ENCODE measurements at places on chromosomes 4 and X.
A peak's percentile ranks its signal among the peaks of the same experiment; 100 is the strongest.

- no peak for DNase-seq
Measured at GRCh38 chr4:26713563-26714151, 129.8 kb downstream of the TBC1D19 start.

DNA sequence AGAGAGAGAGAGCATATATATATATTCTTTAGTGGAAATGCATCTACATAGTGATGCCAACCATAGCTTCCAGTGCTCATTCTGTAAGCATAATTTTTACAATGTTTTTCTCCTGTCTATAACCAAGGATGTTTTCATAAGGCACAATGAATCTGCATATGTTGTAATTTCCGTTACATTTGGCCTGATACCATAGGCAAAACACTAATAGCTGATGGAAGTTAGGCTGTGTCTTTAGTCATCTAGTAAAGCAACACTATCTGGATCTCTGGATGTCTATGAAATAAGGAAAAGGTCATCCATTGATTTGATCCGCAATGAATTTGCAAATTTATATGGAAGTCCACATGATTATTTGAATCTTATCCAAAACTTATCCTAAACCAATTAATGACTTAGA, 8.1 kb downstream of the PCDH7 start:
- DNase-seq: no peak

- no peak for DNase-seq
Measured at GRCh38 chr4:174406383-174406782, 115.9 kb downstream of the HPGD start.

GRCh38 chr4:76723924-76724323, 174.0 kb downstream of the SOWAHB start:
- DNase-seq: no peak

DNA sequence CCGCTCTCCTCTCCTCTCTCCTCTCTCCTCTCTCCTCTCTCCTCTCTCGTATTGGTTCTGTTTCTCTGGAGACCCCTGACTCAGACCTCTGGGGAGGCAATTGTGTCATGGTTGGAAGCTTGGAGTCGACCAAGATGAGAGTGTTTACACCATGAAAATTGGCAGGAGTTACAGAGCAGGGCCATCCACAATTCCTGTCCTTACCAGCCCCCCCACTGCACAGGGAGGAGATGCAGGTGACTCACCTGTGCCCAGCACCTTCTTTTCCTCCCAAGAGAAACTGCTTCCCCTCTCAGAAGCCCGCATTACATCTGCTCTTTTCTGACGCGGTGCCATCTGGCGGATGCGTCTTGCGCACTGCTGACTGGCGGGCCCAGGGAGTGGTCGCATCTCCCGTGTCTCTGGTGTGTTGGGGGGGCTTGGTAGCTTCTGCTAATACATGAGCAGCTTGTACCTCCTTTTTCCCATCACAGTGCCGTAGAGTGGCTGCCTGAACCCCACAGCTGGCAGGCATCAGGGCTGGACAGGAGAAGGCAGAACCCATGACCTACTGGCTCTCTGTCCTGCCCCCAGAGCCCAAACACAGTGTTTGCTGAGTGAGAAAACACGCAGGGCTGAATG, 31.4 kb upstream of the GPR78 start:
- DNase-seq: no peak

DNA sequence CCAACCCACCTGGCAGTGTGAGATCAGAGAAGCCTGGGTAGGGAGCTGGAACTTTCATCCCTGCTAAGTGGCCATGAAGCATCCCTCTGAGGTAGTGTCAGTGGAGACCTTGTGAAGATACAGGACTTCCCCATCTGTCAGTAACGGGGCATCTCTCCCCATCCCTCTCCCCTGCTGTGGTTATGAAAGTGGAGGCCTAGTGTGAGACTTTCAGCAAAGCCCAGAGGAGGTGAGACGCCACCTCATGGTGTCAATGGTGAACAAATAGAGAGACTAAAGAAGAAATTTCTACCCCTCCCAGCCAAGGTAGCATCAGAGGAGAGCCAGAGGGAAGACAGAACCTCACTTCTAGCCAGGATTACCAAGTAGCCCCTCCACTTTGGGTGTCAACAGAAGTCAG, 150.2 kb downstream of the VEGFC start:
- DNase-seq: no peak

- DNase-seq: peak; percentile 42
Measured at GRCh38 chrX:71105628-71106027, 912 bp downstream of the CXorf65 start.

GRCh38 chrX:133868682-133869081, 116.7 kb downstream of the GPC3 start:
- DNase-seq: no peak

DNA sequence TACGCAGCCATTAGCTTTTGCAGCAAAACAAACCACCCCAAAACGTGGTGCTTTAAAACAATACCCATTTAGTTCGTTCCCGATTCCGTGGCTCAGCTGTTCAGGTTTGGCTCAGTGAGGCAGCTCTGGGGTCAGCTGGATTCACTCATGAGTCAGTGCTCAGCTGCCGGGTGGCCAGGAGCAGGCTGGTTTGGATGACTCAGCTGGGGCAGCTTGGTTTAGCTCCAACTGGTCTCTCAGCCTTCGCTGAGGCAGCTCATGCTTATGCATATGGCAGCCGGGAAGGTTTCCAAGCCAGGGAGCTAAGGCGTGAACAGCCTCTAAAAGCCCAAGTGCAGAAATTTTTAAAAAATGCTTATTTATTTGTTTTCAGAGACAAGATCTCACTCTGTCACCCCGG, 13.3 kb upstream of the CD99 start:
- DNase-seq: no peak

DNA sequence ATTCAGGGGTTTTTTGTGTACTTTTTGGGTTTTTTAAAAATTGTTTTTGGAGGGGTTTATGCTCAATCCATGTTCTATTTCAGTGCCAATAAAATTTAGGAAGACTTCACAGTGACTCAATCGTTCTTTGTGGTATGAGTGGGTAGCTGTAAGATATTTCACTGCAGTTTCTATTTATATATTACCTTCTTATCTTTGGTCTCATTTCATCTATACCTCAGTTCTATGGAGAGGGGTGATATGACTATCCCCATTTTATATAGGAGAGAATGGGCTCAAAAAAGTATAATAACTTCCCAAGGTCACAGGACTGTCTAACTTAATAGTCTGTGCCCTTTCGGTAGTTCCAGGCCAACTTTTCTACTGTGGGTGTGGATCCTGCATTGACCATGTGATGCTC, 74.4 kb downstream of the MSN start:
- no peak for DNase-seq

DNA sequence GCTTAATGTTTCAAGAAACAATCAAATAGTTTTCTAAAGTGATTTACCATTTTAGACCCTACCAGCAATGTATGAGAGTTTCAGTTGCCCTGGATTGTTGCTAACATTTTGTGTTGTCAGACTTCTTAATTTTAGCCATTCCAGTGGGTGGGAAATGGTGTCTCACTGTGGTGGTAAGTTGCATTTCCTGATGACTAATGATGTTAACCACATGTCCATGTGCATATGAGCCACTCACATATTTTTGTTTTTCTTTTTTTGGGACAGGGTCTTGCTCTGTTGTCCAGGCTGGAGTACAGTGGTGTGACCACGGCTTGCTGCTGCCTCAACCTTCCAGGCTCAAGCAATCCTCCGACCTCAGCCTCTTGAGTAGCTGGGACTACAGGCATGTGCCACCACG, 48.3 kb downstream of the MED28 start:
- DNase-seq: no peak

DNA sequence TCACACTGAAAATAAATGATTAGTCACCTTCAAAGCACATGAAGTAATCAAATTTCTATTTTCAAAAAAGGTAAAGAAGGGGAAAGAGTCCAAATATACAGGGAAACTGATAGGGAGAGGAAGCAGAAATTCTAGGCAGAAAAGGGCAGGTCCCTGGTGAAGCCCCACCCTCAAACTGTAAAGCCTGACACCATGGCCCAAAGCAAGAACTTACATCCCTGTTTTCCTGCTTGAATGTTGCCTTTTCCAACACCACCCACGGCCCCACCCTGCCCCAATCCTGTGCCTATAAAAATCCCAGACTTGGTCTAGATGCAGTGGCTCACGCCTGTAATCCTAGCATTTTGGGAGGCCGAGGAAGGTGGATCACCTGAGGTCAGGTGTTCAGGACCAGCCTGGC, 361.8 kb downstream of the PPP3CA start:
- no peak for DNase-seq

DNA sequence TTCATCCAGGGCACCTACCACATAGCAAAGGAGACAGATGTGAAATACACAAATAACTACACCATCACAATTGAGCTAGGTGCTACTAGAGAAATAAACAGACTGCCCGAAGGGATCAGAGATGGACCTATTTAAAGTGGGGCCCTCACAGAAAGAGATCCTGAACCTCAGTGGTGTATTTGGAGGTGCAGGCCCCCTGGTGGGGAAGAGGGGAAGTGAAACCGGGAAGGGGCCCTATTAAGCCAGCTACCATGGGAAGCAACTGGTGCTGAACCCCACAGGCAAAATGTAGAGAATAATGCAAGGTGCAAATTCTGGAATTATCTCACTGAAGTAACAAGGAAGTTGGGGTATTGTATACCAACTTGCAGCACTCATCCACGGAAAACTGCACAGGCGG, 78.6 kb upstream of the FAM9A start:
- DNase-seq: peak; percentile 7

GRCh38 chr4:61359301-61359700, 159.2 kb downstream of the ADGRL3 start:
- no peak for DNase-seq

DNA sequence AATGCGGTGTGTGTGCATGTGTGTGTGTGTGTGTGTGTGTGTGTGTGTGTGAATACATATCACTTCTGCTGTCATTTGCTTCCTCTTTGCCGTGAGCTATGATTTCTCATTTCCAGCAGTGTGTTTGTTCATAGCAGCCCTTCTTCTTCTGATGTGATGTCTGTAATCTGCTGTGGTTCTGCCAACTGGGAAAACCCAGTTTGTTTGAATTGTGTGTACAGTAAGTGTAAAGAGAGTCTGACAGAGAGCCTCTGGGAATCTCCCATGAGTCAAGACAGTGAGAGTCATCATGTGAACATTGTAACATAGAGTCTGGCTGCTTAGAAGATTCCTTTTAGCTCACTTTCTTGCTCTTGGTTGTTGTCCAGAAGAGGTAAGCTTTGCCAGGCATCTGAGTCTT, 8.4 kb upstream of the NWD2 start:
- no peak for DNase-seq

DNA sequence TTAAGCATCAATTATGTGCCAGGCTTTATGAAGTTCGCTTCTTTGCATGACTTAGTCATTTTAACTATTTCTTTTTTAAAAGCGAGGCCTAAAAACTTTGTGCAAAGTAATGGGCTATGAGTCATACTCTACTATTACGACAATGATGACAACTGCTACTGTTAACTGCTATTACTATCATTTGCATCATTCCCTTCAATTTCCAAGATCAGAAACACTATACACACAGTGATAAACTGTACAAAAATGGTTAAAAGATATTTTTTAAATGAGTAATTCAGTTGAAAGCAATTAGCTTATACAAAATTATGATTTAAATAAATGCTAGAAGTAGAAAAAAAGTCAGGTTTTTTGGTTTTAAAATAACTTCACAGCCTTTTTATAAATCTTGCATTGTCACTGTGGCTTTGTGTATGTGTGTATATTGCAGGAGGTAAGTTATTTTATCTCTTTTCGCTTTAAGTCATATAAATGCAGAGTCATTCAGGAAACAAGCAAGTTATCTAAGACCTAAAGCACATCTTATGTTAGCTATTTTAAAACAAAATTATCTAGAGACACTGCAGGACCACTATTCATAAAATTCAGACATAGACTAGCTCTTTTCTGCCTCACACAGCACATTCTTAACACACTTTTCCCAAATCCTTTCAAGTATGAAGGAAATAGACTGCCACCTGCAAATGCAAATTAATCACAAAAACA, 18.5 kb upstream of the CXCL3 start:
- no peak for DNase-seq

GRCh38 chr4:85391071-85391470, 83.9 kb upstream of the ARHGAP24 start:
- DNase-seq: no peak

- no peak for DNase-seq
Measured at GRCh38 chr4:137083571-137084135, 448.6 kb downstream of the PCDH18 start.

DNA sequence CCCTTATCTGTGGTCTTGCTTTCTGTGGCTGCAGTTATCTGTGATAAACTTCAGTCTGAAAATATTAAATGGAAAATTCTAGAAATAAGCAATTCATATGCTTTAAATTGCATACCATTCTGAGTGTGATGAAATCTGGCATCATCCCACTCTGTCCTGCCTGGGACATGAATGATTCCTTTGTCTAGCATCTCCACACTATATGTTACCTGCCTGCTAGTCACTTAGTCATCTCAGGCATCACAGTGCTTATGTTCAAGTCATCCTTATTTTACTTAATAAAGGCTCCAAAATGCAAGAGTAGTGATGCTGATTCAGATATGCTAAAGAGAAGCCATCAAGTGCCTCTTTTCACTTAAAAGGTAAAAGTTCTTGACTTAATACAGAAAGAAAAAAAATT, 14.3 kb upstream of the RAB9B start:
- DNase-seq: no peak

GRCh38 chr4:147057611-147058190, 112.0 kb upstream of the TTC29 start:
- peak; percentile 6 for DNase-seq

DNA sequence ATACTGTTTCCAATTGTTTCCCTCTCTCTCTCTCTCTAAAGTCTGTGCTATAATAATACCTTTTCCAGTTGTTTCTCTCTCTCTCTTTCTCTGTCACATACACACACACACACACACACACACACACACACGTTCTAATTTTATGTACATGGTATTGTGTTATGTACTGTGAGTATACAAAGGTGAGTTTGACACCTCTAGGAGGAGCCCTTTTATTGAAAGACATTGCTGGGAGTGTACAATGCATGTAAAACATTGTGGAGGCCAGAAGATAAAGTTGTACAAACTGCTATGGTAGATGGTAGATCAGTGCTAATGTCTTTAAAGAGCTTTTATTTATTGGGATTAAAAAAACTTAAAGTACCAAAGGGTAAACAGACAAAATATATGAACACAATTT, 53.6 kb downstream of the BLTP1 start:
- DNase-seq: peak; percentile 7

GRCh38 chr4:99052902-99053301, 35.7 kb downstream of the ADH5 start:
- no peak for DNase-seq

- peak; percentile 19 for DNase-seq
Measured at GRCh38 chrX:40418813-40419195, 162.0 kb upstream of the ATP6AP2 start.

DNA sequence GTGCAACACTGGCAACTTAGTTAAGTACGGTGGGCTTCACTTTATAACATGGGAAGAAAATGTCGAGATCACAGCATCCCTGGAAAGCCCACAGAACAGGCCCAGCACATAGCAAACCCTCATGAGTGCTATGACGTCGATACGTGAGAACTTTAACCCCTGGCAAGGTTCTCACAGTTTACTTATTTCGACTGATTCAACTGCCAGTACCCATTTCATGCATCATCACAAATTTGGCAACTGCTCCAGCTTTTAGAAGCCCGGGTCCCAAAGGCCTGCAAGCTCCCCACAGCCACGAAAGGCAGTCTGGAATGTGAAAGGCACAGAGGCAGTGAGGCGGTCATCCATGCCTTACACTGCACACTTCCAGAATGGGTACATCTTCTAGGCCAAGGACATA, 41.2 kb downstream of the RELL1 start:
- no peak for DNase-seq

GRCh38 chr4:7506119-7506518, 71.4 kb upstream of the PSAPL1 start:
- no peak for DNase-seq

- DNase-seq: no peak
Measured at GRCh38 chr4:182141061-182141460, 102.1 kb upstream of the TENM3 start.

GRCh38 chr4:90403781-90404180, 276.6 kb downstream of the CCSER1 start:
- DNase-seq: no peak
